RKO (cell line): ENCODE measurements at places on chromosomes 2 and 18.

GRCh38 chr2:3033315-3033714 lies 344.3 kb downstream of the EIPR1 start:
- DNase-seq: no peak

GRCh38 chr2:134712299-134712698 lies 6.5 kb downstream of the TMEM163 start:
- no peak for DNase-seq

- DNase-seq: no peak
Measured at GRCh38 chr2:60000686-60001085, 552.8 kb downstream of the BCL11A start.

DNA sequence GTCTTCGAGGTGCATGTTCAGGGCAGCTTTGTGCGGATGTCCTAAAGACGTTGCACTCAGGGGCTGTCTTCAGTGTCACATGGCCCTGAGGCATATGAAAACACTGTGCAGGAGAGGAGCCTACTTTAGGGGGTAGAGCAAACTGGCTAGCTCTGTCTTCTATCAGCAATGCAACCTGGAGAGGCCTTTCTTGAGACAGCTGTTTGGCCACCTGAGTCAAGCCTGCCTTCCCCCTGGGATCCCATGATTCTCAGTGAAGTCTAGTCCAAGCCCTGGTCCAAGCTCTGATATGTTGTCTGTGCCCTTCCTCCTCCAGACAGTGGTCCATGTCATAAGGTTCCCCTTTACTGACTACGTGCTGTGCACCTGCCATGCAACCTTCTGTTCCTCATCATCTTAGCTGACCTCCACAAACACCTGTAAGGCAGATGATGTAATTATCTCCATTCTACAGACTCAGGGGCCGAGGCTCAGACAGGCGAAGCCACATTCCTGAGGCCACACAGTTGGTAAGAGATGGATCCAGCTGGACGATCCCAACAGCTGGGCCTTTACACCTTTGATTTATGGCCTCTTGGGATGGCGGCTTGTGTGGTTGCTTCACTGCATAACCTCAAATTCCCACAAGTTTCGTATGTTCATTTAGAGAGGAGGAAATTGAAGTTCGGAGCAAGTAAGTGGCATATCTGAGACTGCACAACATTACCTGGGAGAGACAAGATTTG lies 109.9 kb downstream of the COPS8 start:
- no peak for DNase-seq

DNA sequence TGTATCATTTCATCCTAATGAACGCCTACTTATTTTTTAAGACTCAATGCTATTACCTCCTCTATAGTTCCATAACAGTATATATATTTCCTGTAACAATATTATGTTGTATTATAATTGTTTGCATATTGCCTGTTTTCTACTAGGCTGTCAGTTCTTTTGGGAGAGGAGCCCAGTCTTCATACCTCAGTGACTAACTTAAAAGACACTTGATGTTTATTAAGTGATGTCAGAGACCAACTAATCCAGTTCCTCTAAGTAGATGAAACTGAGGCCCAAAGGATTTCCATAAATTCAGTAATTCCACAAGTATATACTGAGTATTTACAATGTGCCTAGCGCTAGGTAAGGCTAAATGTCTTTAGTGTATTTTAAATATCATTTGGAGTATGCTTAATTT lies 48.9 kb upstream of the AAK1 start:
- no peak for DNase-seq

DNA sequence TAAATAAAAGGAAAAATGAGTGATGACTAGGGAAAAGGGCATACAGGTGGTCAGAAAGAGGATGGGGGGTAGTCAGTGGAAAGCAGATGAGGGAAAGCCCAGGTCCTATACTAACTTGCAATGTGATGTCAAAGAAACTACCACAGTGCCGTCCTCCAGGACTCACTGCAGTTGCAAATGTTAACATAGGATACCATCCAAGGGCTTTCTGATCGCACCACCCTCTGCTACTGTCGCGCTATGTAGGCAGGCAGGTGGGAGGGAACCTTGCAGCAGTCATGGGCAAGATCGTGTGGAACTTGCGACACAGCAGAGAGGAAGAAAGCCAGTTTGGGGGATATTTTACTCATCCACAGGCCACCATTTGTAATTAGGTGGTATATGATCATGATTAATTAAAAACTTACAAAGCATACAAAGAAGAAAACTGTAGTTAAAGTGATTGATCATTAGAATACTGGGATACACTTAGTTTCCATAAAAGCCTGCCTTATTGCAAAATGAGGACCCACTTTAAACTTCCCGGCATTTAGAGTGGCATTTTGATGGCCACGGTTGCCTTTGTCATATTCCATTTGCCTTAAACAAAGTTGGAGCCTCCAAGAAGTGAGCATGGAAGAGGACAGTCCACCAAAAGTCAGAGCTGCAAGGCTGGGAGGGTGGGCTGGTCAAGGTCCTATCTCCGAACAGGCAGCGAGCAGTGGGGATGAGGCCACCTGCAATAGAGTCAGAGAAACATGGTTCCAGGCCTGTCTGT lies 8.5 kb upstream of the ROCK2 start:
- no peak for DNase-seq

GRCh38 chr18:2824865-2825264 lies 21.9 kb upstream of the EMILIN2 start:
- DNase-seq: no peak

GRCh38 chr2:96111823-96112500 lies 4.4 kb downstream of the ADRA2B start:
- peak; percentile 32 for DNase-seq

DNA sequence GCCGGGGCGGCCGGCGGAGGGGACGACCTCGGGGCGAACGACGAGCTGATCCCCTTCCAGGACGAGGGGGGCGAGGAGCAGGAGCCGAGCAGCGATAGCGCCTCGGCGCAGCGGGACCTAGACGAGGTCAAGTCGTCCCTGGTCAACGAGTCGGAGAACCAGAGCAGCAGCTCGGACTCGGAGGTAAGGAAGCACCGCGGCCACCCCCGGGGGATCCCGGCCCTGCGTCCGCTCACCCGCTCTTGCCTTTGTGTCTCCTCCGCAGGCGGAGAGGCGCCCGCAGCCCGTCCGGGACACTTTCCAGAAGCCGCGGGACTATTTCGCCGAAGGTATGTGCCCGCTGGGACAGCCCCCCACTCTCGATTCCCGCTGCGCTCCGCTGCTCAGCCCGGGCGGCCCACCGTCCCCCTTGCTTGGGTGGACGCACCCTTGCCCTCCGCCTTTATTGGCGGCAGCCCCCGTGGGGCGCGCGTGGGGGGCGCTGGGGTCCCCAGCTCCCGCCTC lies 611 bp downstream of the TCF7L1 start:
- no peak for DNase-seq

- no peak for DNase-seq
Measured at GRCh38 chr2:178530131-178530530, 49.9 kb downstream of the PLEKHA3 start.

DNA sequence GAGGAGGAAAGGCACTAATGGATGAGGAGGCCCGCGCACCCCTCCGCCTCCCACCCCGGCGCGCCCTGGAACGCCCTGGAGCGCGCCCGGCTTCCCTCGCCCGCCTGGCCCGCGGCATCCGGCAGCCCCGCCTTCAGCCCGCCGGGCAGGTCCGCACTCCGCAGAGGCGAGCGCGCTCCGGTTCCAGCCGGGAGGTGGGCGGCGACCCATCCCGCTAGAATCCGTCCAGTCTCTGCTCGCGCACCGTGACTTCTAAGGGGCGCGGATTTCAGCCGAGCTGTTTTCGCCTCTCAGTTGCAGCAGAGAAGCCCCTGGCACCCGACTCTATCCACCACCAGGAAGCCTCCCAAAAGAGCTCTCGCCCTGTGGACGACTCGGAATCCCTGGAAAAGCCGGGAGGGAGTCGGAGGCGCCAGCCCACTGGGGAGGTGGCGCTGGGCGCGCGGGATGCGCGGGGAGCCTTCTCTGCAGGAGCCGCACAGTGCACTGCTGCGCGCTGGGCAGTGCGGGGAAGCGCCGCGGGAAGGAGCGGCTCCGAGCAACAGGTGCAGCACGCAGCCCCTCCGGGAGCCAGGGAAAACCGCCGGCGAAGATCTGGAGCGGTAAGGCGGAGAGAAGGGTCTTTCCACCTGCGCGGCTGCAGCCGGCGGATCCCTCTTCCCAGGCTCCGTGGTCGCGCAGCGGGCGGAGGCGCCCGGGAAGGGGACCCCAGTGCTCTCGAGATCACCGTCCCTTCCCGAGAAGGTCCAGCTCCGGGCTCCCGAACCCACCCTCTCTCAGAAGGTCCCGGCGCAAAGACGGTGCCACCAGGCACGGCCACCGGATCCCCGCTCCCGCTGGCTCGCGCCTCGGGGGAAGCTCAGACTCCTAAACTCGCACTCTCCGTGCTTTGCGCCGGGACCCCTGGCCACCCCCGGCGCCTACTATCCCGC lies at the start of gene GALR1:
Gene GALR1, plus strand, starts transcription at position 280 of the 932 bp plus-strand sequence. CDS start 701 bp downstream, outside the sequence.
- DNase-seq: no peak

- no peak for DNase-seq
Measured at GRCh38 chr2:174121175-174121574, 127.2 kb downstream of the OLA1 start.

DNA sequence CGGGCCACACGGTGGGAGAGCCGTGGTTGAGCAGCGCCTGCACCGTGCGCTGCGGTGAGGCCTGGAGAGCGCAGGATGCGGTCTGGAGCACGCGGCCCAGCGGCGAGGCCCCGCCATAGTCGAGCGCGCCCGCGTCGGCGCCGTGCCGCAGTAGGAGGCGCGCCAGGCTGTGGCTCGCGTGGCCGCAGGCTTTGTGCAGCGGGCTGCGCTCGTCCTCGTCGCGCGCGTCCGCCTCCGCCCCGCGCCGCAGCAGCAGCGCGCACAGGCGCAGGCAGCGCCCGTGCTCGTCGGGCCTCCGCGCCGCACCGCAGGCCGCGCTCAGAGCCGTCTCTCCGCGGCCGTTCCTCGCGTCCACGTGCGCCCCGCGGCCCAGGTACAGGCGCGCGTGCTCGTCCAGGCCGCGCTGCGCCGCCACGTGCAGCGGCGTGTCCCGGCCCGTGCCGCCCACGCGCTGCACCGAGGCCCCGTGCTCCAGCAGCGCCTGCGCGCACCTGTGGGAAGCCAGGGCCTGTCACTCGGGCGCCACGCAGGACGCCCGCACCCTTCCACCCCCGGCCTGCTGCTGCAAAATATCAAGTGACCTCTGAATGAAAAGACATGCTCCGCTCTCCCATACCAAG lies 46.3 kb upstream of the GBX2 start:
- DNase-seq: no peak

- peak; percentile 72 for DNase-seq
Measured at GRCh38 chr2:56749152-56749752, 565.5 kb downstream of the CCDC85A start.
